ENCODE measurements at places on chromosomes 2 and 18.

DNA sequence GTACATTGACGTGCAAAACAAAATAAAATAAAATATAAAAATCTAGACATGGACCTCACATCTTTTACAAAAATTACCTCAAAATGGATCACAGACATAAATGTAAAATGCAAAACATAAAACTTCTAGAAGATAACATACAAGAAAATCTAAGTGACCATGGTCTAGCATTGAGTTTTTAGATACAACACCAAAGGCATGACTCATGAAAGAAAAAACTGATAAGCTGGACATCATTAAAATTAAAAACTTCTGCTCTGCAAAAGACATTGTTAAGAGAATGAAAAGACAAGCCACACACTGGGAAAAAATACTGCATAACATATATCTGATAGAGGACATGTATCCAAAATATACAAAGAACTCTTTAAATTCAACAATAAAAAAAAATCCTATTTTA is 14.4 kb downstream of the MAP4K3 start:
- H3K4me3 ChIP-seq = no peak overlapping the region
- DNase-seq = no peak
- H3K36me3 ChIP-seq = no peaks in the 10 kb centered on the region
- H3K27me3 ChIP-seq = no peaks in the 10 kb centered on the region
- H3K4me1 ChIP-seq = peaks cover 34% of the 10 kb centered on the region

DNA sequence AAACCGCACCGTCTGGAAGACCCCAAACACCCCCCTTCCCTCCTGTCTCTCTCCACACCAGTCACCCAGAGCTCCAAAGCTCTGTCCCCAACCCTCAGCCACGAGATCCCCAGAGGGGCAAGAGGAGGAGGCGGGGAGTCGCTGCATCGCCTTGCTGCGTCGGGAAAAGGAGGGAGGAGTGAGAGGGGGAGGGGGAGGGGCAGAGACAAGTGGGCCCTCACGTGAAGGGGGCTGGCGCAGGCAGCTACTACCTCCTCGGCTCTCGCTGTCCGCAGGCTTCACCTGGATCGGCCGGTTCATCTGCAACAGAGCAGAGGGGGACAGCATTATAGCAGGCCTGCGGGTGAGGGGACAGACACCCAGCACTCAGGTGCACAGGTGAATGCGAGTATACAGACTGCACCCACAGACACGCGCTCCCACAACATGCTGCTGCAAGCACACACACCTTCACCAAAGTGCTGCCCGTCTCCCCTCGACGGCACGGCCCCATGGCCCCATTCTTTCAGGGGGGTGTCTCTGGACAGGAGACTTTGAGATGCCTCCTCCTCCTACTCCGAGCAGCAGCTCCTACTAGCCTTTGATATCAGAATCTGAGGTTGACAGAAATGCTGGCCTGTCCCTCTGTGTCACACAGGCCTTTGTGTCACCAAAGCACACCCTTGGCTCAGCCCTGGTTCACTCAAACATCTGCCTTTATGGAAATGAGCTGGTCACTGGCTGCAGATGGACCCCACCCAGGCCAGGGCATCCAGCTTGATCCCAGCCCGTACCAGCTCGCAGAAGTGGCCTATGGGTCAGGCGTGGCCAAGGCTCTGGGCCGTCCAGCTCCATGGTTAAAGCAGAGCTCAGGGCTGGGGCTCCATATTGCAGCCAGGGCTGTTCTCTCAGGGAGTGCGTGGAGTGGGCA is 243.8 kb downstream of the CELF4 start:
- no peaks in the 10 kb centered on the region for H3K4me1 ChIP-seq
- no peak overlapping the region for H3K27ac ChIP-seq
- H3K36me3 ChIP-seq = no peaks in the 10 kb centered on the region
- peaks cover 70% of the 10 kb centered on the region for H3K27me3 ChIP-seq
- no peak overlapping the region for H3K4me3 ChIP-seq
- no peak for DNase-seq

DNA sequence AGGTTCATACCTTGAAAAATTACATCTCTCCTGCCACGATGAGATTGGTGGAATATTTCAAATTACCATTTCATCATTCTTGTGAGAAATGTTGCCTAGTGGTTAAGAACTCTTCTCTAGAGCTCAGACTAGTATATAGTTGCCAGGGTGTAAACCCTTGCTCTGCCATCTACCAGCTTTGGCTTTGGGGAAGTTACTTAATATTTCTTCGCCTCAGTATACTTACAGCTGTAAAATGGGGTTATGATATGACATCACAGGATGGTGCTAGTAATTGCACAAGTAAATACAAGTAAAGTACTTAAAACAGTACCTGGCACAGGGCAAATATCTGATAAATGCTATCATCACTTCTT is 1.5 kb downstream of the SPOPL start:
- H3K27ac ChIP-seq = no peak overlapping the region
- H3K4me1 ChIP-seq = peaks cover 24% of the 10 kb centered on the region
- no peaks in the 10 kb centered on the region for H3K27me3 ChIP-seq
- H3K4me3 ChIP-seq = peak overlapping the region; percentile 86

- no peaks in the 10 kb centered on the region for H3K27me3 ChIP-seq
- peak; percentile 32 for DNase-seq
- H3K27ac ChIP-seq = peak overlapping the region; percentile 57
Measured at GRCh38 chr2:101012706-101013181, 10.7 kb downstream of the RPL31 start.

Measured in Calu3 (cell line).